ENCODE measurements at places on chromosomes 2 and 18. TPM values are rescaled to one million over a fixed set of nuclear protein-coding genes. Genes with fewer than 3 reads are reported as not detected.

The CCDC121 gene
- 2.9 TPM for total RNA-seq

The MBD5 gene
- total RNA-seq, result 35.1 TPM

The RAPGEF4 gene
- not detected for total RNA-seq

- no peaks in the 10 kb centered on the region for H3K36me3 ChIP-seq
- DNase-seq, result peak; percentile 54
Observed at GRCh38 chr2:143705108-143705707, 576.0 kb downstream of the ARHGAP15 start.

- no peak for DNase-seq
- no peak overlapping the region for H3K4me3 ChIP-seq
Observed at GRCh38 chr2:133952896-133953295, 301.0 kb upstream of the MGAT5 start.

DNA sequence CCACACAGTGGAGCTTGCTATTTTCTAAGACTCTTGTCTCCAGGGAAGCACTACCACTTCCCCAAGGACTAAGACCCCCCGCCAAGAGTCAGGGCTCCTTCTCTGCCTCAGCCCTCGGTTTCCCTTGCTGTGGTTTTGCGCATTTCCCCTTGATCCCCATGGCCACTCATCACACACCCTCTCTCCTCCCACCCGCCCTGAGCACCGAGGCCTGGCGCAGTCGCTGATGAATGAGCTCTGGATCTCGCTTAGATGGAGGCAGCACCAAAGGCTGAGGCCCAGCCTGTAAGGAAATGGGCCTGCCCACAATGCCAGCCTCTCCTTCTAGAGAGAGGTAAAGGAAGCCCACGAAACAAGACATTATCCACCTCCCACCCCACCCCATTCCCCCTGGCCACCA lies 96.9 kb downstream of the TNS1 start:
- H3K27ac ChIP-seq, result no peak overlapping the region

- peaks cover 22% of the 10 kb centered on the region for H3K4me1 ChIP-seq
- no peaks in the 10 kb centered on the region for H3K36me3 ChIP-seq
- no peak overlapping the region for H3K4me3 ChIP-seq
Observed at GRCh38 chr2:216615298-216616082, 17.7 kb upstream of the IGFBP2 start.

GRCh38 chr18:41973983-41974382 lies 18.9 kb downstream of the PIK3C3 start:
- H3K36me3 ChIP-seq, result no peaks in the 10 kb centered on the region
- H3K4me3 ChIP-seq, result no peak overlapping the region
- no peak overlapping the region for H3K27ac ChIP-seq
- H3K27me3 ChIP-seq, result no peaks in the 10 kb centered on the region
- no peaks in the 10 kb centered on the region for H3K4me1 ChIP-seq

DNA sequence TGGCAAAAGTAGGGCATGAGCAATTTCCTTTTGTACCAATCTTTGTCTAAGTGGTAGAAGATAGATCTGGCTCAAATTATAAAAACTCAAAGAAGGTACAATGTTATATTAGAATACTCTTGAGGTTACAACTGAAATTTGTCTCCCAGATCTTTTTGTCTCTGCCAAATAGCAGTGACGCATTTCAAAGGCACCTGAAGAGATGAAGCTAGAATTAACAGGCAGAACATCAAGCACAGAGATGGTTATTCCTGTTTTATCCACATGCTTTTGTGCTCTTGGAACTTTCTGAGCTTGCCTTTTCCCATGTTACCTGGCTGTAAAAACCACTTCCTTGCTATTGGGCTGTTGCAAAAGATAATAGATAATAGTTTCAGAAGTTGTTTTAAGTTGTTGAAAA lies 74.3 kb downstream of the GREB1L start:
- no peak for DNase-seq
- H3K4me3 ChIP-seq, result no peak overlapping the region
- H3K27me3 ChIP-seq, result no peaks in the 10 kb centered on the region
- H3K4me1 ChIP-seq, result peaks cover 9% of the 10 kb centered on the region
- H3K27ac ChIP-seq, result no peak overlapping the region
- no peaks in the 10 kb centered on the region for H3K36me3 ChIP-seq

DNA sequence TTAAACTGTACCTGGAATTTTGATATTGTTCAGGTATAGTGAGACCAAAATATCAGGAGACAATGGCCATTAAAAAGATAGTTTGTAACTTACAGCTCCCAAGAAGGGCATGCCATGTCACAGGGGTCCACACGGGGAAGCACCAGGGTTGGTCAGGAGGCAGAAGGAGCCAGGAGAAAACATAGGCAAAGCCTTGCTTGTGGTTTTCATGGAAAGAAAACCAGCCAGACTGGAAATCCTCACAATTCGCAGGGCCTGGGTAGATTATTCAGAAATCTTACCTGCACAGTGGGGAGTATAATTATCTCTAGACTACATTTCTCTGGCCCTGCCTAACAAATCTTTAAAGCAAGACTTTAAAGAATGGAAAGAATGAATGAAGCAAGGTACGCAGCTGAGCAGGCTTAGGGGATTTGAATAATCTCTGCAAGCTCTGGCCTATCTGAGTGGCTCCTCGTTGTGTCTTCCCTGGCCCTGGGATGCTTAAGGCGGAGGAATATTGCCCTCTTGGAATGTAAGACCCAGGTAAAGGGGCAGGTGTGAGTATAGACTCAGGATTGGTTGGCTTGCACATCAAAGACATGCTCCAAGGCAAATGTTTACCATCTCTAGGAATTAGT lies 66.9 kb upstream of the CDC42EP3 start:
- H3K27ac ChIP-seq, result no peak overlapping the region
- no peaks in the 10 kb centered on the region for H3K36me3 ChIP-seq
- DNase-seq, result peak; percentile 51
- H3K4me1 ChIP-seq, result peaks cover 7% of the 10 kb centered on the region
- H3K4me3 ChIP-seq, result no peak overlapping the region
